ENCODE measurements at places on chromosomes 1 and 21. TPM values are rescaled to one million over a fixed set of nuclear protein-coding genes. Genes with fewer than 3 reads are reported as not detected.

DNA sequence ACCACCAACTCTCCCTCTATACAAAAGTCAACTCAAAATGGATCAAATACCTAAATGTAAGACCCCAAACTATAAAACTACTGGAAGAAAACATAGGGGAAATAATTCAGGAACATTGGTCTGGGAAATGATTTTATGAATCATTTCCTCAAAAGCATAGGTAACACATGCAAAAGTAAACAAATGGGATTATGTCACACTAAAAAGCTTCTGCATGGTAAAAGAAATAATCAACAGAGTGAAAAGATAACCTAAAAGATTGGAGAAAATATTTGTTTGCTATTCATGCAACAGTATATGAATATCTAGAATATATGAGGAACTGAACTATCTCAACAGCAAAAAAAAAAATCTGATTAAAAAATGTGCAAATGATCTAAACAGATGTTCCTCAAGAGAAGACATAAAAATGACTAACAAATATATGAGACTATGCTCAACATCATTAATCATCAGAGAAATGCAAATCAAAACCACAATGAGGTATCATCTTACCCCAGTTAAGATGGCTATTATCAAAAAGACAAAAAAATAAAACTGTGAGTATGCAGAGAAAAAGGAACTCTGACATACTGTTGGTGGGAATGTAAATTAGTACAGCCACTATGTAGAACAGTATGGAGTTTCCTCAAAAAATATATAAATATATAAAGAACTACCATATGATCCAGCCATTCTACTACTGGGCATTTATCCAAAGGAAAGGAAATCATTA lies 47.8 kb downstream of the VCAM1 start:
- DNase-seq: no peak

DNA sequence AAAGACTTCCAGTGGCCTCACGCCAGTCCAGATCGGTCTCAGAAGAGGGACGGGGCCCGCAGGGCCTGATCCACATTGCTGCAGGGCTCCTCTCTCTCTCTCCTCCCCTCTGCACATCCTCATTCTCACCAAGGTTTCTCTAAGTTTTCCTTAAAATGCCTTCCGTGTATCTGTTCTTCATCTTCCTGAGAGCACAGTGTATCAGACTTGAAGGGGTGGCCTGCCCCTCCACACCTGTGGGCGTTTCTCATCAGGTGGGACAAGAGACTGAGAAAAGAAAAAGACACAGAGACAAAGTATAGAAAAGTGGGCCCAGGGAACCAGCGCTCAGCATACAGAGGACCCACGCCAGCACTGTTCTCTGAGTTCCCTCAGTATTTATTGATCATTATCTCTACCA lies 66.4 kb downstream of the PRKAB2 start:
- no peak for DNase-seq

GRCh38 chr1:111654839-111655238 lies 35.2 kb downstream of the RAP1A start:
- no peak for DNase-seq

DNA sequence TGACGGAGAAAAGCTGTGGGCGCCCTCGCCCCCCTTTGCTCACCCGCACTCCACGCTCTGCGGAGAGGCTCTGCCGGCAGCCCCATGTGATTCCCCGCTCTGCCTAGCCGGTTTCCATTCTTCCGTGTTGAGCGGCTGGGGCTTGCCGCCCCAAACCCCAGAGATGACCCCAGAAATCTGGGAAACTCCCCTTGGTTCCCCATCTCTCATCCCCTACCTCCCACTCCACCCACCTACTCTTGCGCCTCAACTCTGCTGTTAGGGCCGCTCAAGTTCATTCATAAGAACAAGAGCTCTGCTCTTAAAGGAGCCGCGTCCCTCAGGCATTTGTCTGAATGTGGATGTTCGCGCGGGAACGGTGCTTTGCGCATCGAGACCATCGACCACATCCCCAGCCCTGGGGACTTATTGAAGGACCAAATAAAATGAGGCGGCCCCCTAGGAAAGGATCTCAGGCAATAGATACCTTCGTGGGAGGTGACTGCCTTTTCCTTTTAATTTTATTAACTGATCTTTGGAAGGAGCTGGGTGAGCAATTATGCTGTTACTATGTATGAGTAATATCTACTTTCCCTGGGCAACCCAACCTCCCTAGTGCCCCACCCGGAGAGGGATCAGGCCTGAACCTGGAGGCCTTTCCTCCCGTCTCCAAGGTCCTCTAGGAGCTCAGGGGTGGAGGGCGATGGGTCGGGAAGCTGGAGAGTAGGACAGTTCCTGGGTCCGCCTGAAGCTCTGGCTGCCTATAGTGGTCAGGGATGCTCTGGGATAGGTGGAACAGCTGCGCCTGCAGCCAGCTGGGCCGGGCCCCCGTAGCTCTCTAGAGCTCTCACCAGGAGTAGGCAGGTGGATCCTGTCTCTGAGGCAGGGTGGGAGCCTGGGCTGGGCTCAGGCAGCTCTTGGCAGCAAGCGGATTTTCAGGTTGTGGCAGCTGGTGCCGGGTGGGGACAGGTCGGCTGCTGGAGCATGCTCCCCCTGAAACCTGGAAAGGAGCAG lies 898 bp downstream of the MFSD2A start:
- peak; percentile 83 for DNase-seq

The ELAPOR1 gene
- 5.4 TPM for total RNA-seq

DNA sequence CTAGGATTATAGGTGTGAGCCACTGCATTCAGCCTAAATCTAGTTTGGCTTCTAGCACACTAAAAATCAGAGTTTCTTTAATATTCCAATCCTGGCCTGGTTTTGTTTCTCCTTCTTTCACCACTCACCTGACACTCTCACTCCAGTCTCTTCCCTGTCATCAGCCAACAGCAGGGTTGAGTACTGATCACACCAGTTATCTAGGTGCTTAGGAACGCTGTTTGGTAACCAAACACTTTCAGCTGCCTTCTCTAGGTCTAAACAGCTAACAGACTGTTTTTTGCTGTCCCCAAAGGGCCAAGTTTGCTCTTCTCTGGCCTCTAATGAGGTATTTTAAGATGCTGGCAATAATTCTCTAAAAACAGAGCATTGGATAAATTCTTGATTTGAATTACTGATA lies 17.7 kb upstream of the FRRS1 start:
- DNase-seq: no peak
